Suprapubic skin (tissue), 4 donors: ENCODE measurements at places on chromosomes 2 and 18. TPM values are rescaled to one million over a fixed set of nuclear protein-coding genes. Genes with fewer than 3 reads are reported as not detected.

DNA sequence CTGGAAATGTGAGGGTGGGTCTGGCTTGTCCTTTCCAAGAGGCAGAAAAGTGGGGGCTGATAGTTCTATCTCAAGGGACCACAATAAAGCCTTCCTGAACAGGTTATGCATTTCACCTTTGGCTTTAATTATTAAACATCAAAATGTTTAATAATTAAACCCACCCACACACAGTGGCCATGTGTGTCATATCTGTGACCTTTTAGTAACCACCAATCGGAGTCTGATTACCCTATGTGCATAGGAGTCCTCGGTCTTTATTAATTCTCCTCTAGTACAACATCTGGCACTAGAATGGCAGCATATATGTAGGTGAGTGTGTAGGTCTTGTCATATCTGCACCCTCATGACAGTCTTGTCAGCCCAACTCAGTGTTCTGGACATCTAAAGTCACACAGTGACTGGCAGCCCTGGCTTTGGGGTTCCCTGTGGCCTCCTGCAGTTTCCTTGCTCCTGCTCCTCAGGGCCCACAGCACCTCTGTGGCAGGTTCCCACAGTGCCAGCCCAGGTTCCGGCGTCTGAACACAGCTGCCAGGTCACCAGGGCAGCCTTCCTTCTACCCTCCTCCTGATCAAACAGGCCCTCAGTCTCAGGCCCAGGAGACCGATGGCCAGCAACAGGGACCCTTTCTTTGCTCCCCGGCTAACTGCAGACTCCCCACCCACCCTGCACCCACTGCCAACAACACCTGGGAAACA lies 100.9 kb downstream of the MTCL1 start:
- DNase-seq, result no peak
- H3K27ac ChIP-seq, result no peak overlapping the region
- H3K36me3 ChIP-seq, result peaks cover 5% of the 10 kb centered on the region
- H3K4me3 ChIP-seq, result no peak overlapping the region
- no peaks in the 10 kb centered on the region for H3K4me1 ChIP-seq

DNA sequence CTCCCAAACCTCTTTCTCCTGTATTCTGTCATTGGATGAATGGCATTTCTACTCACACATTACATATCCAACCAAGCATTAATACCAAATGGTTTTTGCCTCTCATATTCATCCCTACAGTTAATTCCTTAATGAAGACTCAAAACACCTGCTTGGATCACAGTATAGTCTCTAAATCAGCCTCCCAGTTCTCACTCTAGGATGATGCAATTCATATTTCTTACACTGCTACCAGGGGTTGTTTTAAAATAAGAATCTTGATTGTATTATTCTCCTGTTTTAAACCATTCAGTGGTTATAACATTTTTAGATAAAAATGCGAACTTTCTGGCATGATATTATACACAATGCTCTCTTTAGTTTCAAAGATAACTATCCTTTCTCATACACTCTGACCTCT lies 281.4 kb upstream of the ZEB2 start:
- H3K27me3 ChIP-seq, result no peaks in the 10 kb centered on the region
- no peaks in the 10 kb centered on the region for H3K4me1 ChIP-seq
- H3K27ac ChIP-seq, result no peak overlapping the region
- H3K36me3 ChIP-seq, result no peaks in the 10 kb centered on the region

VIT gene
- 5.6 TPM for total RNA-seq

DNA sequence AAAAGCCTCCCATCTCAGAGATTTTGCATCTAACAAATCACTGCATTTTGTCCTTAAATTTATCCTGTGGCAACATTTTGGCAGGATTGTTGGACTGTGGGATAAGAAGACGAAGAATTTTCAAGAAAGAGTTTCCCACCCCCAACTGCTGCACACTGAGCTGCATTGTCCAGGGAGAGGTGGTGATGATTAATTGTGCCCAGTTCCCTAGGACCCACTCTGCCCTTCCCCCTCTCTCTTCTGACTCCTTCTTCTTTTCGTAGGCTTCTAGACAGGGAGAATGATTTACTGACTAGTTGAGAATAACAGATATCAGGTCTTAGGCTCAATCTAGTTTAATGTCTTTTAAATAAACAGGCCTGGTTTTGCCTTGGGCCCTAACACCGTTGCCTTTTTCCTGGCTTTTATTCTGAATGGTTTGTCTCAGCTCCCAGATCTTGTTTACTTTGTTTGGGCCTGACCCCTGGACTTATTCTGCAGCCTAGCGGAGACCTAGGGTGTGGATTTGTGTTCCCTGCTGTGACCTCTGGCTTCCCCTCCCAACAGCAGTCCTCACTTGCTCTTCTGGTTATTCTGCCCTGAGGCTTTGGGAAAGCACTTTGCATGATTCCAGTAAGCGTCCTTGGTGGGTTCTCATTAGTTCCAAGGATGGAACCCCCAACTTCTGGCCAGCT lies 233.3 kb downstream of the INSIG2 start:
- no peaks in the 10 kb centered on the region for H3K27me3 ChIP-seq
- H3K4me1 ChIP-seq, result peaks cover 18% of the 10 kb centered on the region
- no peak overlapping the region for H3K4me3 ChIP-seq
- no peaks in the 10 kb centered on the region for H3K36me3 ChIP-seq

STK36 gene
- total RNA-seq, result 20.7 TPM

- no peak for DNase-seq
- H3K27ac ChIP-seq, result peak overlapping the region; percentile 34
These were observed 40.6 kb downstream of the KIAA2012 start for GRCh38 chr2:202113571-202114142.

COL5A2 gene
- total RNA-seq, result 17.2 TPM

DNA sequence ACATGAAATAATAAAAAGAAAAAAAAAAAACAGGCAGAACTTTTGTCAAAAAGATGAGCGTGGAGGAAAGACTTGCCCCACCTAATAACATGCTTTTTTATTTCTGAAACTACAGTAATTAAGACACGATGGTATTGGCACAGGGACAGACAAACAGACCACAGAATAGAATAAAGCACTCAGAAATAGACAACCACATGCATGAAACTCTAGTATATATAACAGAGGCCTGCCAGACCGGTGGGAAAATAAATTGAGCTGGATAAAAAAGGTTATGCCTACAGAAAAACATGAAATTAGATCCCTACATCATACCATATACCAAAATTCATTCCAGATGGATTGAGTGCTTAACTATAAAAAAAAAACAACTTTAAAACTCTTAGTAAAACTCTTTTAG lies 163.1 kb downstream of the NRP2 start:
- DNase-seq, result no peak
- H3K27me3 ChIP-seq, result no peaks in the 10 kb centered on the region
- H3K27ac ChIP-seq, result no peak overlapping the region
- H3K36me3 ChIP-seq, result no peaks in the 10 kb centered on the region
- peaks cover 10% of the 10 kb centered on the region for H3K4me1 ChIP-seq

GRCh38 chr2:75582840-75583239 lies 22.1 kb upstream of the EVA1A start:
- H3K36me3 ChIP-seq, result no peaks in the 10 kb centered on the region
- no peak overlapping the region for H3K27ac ChIP-seq
- no peaks in the 10 kb centered on the region for H3K4me1 ChIP-seq
- no peak for DNase-seq
- no peaks in the 10 kb centered on the region for H3K27me3 ChIP-seq
- no peak overlapping the region for H3K4me3 ChIP-seq

ACOXL gene
- total RNA-seq, result 0.64 TPM

GRCh38 chr18:56982766-56983165 lies 164.1 kb upstream of the BOD1L2 start:
- no peaks in the 10 kb centered on the region for H3K36me3 ChIP-seq
- no peak overlapping the region for H3K4me3 ChIP-seq
- DNase-seq, result no peak
- no peaks in the 10 kb centered on the region for H3K4me1 ChIP-seq
- no peak overlapping the region for H3K27ac ChIP-seq
